ENCODE measurements at places on chromosomes 1 and 21.

DNA sequence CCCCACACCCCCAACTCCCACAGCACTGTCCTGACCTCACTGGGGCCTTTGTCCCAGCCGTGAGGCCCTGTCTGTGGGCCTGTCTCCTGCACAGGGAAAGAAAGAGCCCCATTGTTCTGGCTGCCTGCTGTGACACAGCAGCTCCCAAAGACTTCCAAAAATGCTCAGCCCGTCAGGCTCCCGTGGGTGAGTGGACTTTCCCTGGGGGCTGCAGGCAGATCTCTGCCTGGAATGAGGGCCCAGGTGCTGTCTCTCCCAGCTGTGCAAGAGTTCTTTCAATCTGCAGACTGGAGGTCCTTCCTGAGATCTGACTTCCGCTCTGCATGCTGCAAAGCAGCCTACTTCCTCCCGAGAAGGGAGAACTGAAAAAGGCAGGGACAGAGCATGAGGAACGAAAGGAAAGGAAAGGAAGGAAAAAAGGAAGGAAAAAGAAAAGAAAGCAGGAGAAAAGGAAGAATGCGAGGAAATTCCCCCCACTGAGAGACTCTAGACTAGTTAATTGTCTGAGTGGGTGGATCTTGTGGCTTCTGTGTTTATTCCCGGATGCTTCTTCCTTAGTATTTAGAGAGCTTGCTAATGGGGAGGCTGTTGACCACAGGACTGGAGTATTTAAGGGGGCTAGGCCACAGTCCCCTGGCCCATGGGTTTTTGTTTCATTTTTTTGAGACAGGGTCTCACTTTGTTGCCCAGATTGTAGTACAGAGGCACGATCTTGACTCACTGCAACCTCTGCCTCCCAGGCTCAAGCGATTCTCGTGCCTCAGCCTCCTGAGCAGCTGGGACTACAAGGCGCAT lies 15.0 kb downstream of the NES start:
- no peak for DNase-seq

GRCh38 chr21:19328954-19329353 lies 925.4 kb upstream of the TMPRSS15 start:
- no peak for DNase-seq

DNA sequence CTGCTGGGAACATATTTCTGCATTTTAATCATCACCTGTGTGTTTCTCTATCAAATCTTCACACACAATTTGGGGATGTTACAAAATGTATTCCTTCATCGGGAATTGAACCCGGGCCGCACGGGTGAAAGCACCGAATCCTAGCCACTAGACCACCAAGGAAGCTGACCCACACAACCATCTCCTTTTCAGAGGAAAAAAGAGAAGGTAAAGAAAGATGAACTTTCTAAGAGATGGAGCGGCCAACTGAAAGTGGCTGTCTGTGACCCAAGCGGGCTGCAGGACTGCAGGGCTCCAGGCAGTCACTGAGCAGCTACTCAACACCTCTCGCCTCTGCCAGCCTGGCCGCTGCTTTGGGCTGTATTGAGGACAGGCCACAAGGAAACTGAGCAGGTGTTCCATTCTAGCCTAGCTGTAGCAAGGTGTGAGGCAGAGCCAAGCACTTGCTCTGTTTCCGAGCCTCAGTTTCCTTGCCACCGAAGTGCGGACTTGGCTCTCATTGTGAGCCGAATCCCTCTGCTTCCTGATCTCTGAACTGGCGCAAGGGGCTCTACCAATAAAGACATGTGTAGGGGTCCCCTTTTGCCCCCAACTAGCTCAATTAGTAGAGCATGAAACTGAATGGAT lies 156.9 kb upstream of the NBPF11 start:
- no peak for DNase-seq

GRCh38 chr1:178102218-178102617 lies 8.3 kb downstream of the RASAL2 start:
- no peak for DNase-seq

GRCh38 chr1:21721295-21721985 lies 52.3 kb upstream of the RAP1GAP start:
- no peak for DNase-seq

- DNase-seq: no peak
Measured at GRCh38 chr1:103122983-103123720, 14.8 kb upstream of the COL11A1 start.

DNA sequence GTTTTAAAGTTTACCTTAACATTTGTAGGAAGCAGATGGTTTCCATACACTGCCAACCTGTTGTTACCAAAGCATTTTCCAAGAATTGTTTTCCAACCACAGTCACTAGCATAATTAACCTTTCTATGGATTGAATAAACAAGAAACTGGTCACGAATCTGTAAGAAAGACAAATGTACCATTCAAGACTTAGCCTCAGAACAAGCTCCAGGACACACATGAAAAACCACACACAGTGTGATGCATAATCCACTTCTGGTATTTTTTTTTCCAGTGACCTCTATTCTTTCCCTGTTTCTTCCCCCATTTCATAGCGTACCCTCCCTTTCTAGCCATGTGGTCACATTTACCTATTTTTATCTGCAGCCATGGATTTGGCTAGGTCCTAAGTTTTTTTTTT lies 29.6 kb upstream of the C1orf87 start:
- DNase-seq: no peak

DNA sequence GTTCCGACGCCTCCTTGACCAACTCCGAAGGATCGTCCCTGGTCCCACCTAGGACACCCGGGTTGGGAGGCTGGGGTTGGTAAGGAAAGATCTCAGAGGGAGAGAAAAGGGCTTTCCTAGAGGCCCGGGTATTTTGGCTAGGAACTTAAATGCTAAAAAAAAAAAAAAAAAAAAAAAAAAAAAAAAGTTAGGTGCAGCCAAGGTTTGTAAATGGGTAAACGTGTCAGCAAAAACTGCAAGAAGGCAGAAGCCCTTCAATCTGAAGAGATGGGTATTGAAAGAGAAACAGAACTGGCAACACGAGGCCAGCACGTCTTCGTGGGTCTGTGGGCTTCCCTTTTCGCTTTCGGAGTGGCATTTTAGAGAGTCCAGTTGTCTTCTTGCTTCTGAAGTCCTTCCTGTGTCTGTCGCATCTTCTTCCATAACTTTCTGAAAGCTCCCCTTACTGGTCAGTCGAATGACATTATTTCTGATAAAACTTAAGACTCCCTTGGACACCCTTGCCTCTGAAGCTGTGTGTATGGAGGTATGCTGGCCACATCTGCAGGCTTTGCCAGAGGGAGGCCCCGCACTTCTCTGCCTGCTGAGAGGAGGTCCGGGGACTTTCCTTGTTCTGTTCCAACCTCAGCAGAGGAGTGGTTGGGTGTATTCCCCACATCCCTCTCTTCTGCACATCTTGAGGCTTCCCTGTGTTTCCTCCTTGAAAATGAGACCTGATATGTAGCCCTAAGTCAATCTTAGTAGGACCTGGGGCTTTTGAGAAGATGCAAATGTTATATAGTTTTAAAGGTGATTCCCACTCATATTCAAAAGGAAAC lies 745 bp downstream of the RCSD1 start:
- DNase-seq: no peak

GRCh38 chr1:41404308-41404761 lies 43.1 kb downstream of the FOXO6 start:
- no peak for DNase-seq

DNA sequence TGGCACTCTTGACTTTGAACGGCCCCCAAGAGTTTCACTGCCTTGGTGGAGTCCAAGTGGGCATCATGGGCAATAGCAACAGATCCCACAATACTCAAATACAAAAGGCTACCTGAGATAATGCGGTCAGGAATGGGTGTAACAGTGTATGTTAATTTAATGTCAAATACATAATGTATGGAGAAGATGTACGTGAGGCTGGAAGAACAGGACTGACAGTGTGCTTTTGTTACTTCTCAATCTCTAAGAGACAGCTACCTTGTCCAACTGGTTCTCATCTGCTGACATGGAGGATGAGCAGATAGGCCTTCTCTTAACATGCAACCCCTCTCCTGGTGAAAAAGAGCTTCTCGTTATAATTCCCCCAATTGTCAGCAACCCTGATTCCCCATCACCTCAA lies 167.2 kb downstream of the APP start:
- no peak for DNase-seq

- no peak for DNase-seq
Measured at GRCh38 chr1:169103480-169103893, 3.0 kb upstream of the ATP1B1 start.

DNA sequence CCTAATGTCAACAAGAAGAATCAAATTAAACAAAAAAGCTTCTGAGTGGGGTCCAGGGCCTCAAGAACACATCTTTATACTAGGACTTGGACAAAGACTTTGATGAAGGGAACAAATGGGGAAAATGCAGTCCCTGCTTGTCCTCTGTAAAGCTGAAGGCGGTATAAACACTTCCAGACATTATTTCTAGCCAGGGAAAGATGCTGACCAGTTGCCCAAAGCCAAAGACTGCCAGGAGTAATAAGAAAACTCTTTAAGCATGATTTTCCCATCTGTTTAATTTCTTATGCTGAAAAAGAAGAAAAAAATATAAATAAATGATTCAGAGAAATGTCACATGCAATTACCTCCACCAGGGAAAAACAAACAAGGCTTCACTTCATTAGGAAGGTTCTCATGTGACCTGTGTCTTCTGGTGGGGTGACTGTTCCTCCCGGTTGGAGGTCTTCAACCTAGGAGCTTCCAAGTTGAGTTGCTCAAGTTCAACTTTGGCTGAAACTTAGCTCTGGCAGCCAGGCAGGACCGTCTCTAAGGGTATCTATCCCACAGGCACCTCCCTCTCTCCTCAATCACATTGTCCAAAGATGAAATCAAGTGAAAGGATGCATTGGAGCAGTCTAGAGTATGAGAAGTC lies 65.2 kb upstream of the KCNE2 start:
- DNase-seq: no peak

GRCh38 chr21:17610911-17611310 lies 1.8 kb downstream of the BTG3 start:
- no peak for DNase-seq

DNA sequence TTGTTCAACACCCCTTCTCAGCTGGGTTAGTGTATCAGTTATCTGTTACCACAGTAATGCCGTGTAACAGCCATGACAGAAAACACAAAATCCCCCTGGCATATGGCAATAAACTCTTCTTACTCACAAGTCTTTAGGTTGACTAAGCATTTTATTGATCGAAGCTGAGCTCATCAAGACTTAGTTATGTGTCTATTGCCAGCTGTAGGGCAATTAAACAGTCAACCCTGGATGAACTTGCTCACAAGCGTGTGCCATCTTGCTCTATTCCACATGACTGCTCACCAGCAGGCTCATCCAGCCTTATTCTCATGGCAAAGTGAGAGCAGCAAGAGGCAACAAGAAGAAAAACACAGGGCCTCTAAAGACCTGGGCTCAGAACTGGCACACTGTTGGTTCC lies 333.8 kb upstream of the PTBP2 start:
- DNase-seq: no peak

DNA sequence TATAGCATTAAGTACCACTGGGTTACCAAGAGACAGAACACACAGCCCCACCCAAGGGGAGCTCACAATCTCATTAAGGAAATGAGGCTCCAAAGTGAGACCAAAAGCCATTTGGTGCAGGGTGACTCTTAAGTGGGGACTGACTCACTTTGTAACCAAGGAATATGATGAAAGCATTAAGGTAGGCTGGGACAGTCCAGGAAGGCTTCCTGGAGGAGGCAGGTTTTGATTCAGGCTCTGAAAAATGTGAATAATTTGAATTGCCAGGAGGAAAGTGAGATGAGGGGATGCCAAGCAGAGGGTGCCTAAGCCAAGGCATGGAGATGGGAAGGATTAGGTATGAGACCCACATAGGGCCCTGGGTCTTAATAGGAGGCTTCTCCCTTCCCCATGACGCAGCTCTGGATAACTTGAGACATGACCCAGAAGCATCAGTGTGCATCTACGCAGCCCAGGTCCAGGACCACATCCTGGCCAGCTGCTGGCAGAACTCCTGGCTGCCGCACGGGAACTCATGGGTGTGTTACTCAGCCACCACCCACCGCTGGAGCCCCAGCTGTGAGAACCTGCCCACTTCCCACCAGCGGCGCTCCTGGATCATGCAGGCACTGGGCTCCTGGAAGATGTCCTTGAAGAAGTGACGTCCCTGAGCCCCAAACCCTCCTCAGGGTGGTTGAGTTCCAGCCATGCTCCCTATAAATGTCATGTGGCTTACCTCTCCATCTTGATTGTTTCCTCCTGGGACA lies 5.9 kb upstream of the TTC4 start:
- DNase-seq: no peak

GRCh38 chr1:61284936-61285335 lies 202.6 kb downstream of the NFIA start:
- DNase-seq: no peak

DNA sequence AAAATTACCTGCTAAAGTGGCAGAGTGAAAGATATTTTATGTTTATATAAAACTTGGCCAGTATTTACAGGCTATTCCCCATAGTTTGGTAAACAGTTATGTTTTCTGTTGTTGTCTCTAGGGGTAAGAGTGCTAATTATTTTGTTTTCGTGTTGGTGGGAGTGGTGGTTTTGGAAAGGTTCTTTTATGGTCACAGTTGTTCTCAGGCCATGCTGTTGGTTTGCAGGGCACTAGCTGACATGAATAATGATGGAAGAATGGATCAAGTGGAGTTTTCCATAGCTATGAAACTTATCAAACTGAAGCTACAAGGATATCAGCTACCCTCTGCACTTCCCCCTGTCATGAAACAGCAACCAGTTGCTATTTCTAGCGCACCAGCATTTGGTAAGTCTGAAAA lies 92.5 kb downstream of the ITSN1 start:
- no peak for DNase-seq

DNA sequence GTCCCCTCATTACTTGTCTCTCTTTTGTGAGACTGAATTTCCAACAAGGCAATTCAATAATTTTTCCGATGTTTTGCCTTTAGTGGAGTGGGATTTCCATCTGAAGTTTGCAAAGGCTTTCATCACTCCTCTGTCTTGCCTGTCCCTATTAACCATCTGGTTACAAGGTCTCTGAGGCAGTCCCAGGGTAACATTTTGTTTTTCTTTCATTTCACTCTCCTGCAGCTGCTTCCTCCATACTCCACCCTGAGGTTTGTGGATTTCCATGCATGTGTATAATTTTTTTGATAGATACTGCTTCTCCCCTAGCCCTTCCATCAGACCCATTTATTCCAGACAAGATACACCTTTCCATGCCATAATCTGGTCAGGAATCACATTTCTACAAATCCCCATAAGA lies 366.8 kb downstream of the PTBP2 start:
- DNase-seq: no peak

DNA sequence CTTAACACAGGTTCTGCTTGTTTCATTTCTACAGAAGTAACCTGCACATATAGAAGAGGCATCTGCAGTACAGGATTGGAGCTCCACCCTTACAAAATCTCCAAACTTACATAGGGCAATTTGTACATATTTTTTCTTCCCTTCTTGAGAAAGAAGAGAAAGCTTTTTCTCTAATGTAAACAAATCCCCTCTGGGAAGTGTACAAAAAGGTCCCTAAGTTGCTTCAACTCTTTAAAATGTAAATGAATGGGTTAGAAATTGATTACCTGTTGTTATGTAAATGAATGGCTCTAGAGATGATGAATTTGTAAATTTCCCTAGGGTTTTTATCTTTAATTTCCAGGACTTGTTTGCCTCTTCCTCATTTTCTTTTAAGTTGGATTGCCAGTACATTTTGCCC lies 1183.7 kb downstream of the MRPL39 start:
- no peak for DNase-seq

Data from stimulated activated CD4-positive, alpha-beta T cell treated with anti-CD3 and anti-CD28 coated beads, Interleukin-15, amount 100 ng/mL, for 1 hour (primary cell).